ENCODE measurements at places on chromosomes 7 and 10. TPM values are rescaled to one million over a fixed set of nuclear protein-coding genes. Genes with fewer than 3 reads are reported as not detected.

CFAP70 gene
- total RNA-seq, result 0.82 TPM

PTF1A gene
- not detected for total RNA-seq

CAV2 gene
- total RNA-seq, result 0.27 TPM

XRCC2 gene
- 20.8 TPM for total RNA-seq

NPSR1 gene
- total RNA-seq, result not detected

STEAP1B gene
- total RNA-seq, result 0.23 TPM

AGBL3 gene
- 3.4 TPM for total RNA-seq

IDI2 gene
- not detected for total RNA-seq

CUZD1 gene
- 2.2 TPM for total RNA-seq

LRGUK gene
- not detected for total RNA-seq

WDFY4 gene
- total RNA-seq, result not detected

ORC5 gene
- total RNA-seq, result 31.7 TPM

NRP1 gene
- 2.0 TPM for total RNA-seq

CNTNAP2 gene
- not detected for total RNA-seq

BPGM gene
- total RNA-seq, result 18.3 TPM

CDH23 gene
- 0.25 TPM for total RNA-seq
